Fibroblast of mammary gland (primary cell): ENCODE measurements at places on chromosomes 2 and 18.

- DNase-seq, result no peak
Measured at GRCh38 chr18:59959606-59960005, 59.8 kb downstream of the PMAIP1 start.

GRCh38 chr18:50518787-50519546, 40.9 kb upstream of the MAPK4 start:
- peak; percentile 34 for DNase-seq

GRCh38 chr18:65725251-65726050, 25.4 kb upstream of the CDH7 start:
- no peak for DNase-seq

GRCh38 chr2:65465857-65466256, 33.5 kb upstream of the SPRED2 start:
- peak; percentile 54 for DNase-seq

GRCh38 chr2:38835990-38836389, 39.7 kb downstream of the DHX57 start:
- DNase-seq, result no peak

DNA sequence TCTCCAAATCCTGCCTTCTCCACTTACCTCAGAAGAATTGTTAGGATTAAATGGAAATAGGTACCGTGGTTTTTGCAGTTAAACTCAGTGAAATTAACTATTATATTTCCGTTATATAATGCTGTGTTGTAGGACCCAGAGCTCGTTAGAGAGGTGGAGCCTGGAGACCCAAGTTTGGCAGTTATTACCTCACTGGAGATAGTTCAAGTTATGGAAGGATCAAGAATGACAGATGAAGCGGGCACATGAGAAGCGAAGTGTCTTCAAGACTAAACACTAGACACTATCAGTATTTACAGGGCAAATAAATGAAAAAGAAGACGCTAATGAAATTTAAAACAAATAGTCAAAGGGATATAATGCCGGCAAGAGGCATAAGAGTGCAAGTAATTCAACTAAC, 866 bp downstream of the CWC22 start:
- DNase-seq, result no peak

- no peak for DNase-seq
Measured at GRCh38 chr2:157864857-157865430, 11.2 kb downstream of the ACVR1 start.

GRCh38 chr2:213490087-213490486, 205.8 kb downstream of the SPAG16 start:
- no peak for DNase-seq

DNA sequence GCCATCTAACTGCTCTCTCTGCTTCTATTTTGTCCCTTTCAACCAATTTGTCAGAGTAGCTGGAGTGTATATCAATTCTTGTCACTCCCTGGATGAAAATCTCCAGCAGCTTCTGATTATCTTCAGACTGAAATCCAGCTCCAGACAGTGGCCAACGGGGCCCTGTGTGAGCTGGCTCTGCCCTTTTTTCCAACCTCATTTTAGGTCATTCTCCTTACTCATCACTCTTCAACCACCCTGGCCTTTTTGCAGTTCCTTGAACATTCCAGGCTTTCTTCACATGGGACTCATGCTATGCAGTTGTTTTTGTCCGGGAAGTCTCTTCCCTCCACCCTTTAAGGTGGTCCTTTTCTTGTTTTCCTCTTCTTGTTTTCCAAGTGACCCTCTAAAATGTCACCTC, 15.4 kb upstream of the FAP start:
- peak; percentile 80 for DNase-seq

DNA sequence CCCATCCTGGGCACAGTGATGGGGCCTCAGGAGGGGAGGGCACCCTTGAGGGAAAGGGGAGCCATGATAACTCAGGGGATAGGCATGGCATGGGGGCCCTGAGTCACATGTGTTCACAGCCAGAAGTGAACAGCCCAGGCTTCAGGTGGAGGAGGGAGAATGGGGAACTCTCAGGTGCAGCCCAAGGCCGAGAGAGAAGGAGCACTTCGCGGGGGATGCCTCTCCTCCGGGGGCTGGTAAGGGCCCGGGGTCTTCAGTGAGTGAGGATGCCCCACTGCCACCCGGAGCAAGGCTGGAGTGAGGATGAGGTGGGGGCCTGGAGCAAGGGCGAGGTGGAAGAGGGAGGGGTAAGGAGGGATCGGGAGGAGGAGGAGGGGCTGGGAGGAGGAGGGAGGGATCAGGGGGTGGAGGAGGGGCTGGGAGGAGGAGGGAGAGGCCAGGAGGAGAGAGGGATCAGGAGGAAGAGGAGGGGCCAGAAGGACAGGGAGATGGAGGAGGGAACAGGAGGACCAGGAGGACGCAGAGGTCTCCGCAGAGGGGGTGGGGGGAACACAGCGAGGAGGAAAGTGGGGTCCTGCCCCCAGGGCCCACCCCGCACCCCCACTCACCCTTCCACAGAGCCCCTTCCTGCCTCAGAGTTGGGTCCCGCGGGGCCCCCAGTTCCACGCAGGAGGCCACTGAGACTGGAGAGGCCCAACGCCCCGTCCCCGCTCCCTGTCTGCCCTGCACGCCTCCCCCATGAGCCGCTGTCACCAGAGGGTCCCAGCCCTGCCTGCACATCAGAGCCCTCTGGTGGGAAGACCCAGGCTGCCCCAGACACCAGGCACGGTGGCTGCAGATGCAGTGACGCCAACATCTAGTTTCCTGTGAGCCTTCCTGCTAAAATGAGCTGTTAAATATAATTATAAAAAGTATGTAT, 42.8 kb downstream of the RAMP1 start:
- DNase-seq, result no peak

GRCh38 chr2:62686012-62686685, 19.4 kb upstream of the EHBP1 start:
- DNase-seq, result no peak

- peak; percentile 87 for DNase-seq
Measured at GRCh38 chr2:165293440-165294420, 54.5 kb downstream of the SCN2A start.

GRCh38 chr2:153470867-153471266, 7.7 kb downstream of the RPRM start:
- no peak for DNase-seq

DNA sequence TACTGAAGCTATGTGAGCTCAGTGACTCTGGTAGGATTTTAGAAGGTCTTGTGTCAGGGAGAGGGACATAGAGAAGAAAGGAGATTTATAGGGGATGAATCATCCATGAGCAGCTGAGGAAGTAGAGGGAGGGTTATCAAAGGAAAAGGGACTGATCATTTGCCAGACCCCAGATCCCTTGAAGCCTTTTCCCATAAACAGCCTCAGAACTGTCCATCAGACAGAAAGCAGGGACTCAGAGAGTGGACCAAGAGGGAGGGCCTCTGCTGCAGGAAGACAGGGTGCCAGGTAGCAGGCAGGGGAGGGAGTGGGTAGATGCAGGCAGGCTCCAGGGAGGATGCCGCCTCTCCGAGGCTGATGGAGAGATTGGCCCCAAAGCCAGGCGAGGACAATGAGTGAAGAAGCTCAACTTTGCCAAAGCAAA, 133.9 kb downstream of the TNS1 start:
- DNase-seq, result peak; percentile 70

GRCh38 chr2:176164611-176165369, 7.7 kb downstream of the HOXD3 start:
- no peak for DNase-seq

DNA sequence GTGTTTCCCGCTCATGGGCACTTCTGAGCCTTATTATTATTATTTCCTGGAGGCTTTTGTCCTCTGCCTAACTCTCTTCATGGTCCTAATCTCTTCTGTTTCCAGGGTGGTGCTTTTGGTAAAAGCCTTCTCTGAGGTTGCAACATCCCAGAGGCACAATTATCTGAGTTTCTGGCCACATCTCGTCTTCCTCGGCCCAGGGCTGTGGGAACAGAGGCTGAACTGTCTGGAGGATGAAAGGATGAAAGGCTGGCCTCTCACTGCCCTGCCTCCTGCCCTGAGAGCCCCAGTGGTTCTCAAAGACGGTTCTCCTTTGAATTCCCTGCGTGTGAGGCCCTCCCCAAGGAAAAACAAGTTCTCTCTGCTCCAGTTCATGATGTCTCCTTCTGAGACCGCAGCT, 13.8 kb downstream of the GYPC start:
- DNase-seq, result no peak

- no peak for DNase-seq
Measured at GRCh38 chr2:162538967-162539366, 195.0 kb downstream of the GCA start.

GRCh38 chr2:57908736-57909161, 137.9 kb upstream of the VRK2 start:
- DNase-seq, result no peak

- DNase-seq, result no peak
Measured at GRCh38 chr2:67955748-67956603, 106.8 kb downstream of the C1D start.

GRCh38 chr2:52289741-52290140, 1257.8 kb upstream of the NRXN1 start:
- no peak for DNase-seq

GRCh38 chr2:29213888-29214291, 98.7 kb downstream of the CLIP4 start:
- peak; percentile 17 for DNase-seq

GRCh38 chr2:133063775-133064174, 393.8 kb upstream of the LYPD1 start:
- DNase-seq, result no peak

- DNase-seq, result peak; percentile 56
Measured at GRCh38 chr18:3605486-3605952, 155.5 kb downstream of the TGIF1 start.

DNA sequence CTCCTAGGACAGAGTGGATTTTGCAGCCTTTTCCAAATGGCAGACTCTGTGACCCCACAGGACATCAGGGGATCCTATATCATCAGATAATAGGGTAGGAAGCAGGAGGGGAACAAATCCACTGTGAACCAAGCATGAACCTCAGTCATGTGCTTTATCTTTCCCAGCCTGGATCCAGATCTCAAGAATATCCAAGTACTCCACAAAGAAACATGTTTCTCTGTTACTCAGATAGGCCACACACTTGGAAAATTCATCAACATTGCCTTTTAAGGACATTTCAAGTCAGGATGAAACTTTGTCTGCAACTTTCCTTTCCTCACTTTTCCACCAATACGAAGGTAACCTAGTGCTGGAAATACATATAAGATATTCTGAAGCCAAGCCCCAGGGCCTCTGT, 85.8 kb downstream of the RDH14 start:
- DNase-seq, result peak; percentile 44

GRCh38 chr2:19731037-19731436, 170.7 kb downstream of the TTC32 start:
- DNase-seq, result no peak

DNA sequence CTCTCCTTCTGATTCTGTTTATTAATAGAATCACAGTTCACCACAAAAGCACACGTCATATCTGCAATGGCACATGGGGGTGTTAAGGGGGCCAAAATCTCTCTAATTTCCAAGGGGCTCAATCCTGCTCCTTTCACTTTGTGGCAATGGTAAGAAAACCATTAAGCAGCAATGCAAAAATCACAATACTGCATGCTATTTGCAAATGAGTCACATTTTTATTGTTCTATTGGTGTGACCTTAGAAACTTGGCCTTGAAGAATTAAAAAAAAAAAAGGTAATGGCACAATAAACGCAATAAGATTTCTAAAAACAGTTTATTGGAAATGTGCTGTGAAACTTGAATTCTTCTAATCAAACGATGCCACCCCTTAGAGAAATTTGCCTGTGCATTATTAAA, 251.5 kb downstream of the ZNF521 start:
- no peak for DNase-seq

DNA sequence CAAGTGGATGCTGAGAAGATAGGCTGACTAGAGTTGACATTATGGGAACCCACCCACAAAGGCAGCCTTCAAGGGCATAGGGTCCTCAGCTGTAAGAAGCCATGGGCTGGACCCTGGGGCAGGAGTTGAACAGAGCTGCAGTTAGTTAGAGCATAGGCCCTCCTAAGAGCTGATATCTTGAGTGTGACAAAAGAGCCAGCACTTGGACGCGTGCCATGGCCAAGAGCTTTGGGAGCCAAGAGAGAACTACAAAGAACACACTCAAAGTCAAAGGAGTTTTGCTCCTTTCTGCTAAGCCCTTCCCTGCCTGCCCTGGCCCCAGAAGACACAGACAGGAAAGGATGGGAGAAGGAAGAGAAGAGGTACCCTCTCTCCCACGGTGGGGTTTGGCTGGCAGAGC, 29.9 kb upstream of the AGAP1 start:
- no peak for DNase-seq

GRCh38 chr2:203583701-203584100, 48.6 kb upstream of the RAPH1 start:
- peak; percentile 46 for DNase-seq

DNA sequence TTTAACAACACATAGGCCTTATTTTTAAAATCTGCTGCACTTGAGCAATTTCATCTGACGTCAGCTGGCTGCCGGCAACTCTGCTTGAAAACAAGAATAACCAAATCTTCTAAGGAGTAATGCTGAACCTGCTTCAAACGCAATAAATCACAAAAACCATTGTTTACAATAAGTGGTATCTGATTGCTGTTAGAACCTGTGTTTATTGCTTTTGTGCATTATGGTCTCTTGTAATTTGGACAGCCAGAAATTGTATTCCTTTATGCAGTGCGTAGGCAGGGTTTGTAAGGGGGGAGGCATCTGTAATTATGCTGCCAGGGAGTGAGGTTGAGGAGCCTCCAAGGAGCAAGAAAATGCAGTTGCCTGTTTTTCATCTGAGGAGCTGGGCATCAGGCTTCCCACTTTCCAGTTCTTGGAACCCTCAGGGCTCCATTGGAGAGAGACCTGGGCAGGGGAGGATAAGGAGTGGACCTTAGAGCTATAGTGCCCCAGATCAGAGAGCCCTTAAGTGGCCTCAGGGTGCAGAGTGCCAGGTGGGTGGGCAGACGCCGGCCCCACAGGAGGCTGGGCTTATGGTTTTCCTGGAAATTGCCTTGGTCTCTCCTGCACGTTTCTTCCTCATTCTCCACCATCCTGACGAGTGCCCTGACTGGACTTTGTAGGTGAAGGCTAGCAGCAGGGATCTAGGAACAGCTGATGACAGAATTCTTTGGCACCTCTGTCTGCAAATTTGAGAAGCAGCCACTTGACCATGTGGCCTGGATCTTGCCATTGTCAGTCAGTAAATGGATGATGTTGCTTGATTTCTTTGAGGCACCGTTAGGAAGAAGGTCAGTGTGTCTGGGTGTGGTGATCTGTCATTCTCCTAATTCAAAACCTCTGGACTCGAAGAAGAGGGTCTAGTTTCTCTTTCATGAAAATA, 129.2 kb downstream of the KLHL29 start:
- DNase-seq, result no peak

DNA sequence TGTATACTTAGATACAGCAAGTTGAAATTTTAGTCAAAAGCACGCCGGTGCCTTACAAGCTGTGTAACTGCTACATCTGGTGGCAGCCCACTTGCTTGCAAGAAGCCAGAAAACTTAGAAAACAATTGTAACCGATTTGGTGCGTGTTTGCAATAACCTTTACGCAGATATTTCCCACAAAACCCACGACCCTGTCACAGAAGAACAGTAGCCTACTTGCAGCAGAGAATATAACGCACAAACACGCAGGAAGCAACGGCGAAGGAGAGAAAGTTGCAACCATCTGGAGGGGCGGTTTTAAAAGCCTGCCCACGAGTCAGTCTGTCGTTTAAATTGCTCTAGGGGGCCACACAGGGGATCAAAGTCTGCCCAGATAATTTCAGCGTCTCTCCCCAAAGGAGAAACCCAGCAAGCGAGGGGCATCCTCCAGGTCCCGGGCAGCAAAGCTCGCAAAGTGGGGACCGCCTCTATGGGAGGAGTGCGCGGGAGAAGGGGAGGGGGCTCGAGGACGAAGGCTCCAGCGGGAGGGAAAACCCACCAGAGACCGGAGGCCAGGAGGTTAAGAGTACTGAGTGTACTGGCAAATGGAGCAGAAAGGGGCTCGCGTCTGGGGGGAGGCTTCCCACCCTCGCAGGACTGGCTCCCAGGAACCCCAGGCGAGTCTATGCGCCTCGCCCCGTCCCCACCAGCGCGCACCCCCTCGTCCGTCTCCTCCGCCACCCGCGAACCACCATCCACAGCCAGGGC, 1.1 kb downstream of the TLK1 start:
- DNase-seq, result peak; percentile 72
